ENCODE measurements at places on chromosomes 3 and 15.

DNA sequence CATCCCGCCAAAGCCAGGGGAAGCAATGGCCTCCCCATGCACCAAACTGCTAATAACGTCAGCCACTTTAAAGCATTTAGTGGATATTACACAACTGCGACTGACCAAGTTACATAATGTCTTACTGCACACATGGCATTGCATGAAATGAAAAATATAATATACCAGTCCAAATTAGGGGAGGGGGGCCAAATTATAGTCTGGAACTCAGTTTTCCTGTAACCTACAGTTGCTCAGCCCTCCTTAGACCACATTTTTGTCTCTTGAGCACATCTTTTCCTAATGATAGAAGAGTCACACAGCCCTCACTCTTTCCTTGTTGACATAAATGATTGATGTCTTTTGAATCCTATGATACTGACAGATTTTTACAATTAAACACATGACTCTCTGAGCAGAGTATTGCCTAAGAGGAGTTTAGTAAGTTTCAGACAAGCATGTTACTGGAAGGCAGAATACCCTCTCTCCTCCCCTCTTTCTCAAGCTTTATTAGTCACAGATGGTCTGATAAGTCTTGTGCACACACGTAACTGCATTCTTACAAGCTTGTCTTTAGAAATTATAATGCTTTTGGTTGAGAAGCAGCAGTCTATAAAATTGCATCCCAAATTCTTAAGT is 1.1 kb upstream of the PLD1 start:
- no peak for DNase-seq

- no peak for DNase-seq
These were observed 42.6 kb upstream of the SEMA6D start for GRCh38 chr15:47674586-47675232.

GRCh38 chr3:128343287-128344051 is 123.2 kb downstream of the DNAJB8 start:
- DNase-seq = no peak

DNA sequence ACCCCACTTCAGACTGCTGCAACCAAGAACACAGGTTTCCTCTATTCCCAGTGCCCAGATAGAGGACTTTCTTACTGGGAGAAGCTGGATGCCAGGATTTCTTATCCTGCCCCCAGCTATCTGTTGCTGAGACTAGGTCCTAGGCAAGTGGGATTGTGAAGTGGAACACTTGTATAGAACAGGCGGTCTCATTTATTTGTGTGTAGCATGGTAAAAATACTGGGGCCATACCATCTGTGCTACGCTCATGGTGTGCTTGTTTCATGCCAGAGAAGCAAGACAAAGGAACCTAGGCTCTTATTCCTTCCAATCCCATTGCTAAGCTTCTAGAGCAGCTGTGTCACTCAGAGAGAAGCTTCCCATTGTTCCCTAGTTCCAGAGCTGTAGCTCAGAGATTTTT is 191.5 kb upstream of the EPHA6 start:
- no peak for DNase-seq

DNA sequence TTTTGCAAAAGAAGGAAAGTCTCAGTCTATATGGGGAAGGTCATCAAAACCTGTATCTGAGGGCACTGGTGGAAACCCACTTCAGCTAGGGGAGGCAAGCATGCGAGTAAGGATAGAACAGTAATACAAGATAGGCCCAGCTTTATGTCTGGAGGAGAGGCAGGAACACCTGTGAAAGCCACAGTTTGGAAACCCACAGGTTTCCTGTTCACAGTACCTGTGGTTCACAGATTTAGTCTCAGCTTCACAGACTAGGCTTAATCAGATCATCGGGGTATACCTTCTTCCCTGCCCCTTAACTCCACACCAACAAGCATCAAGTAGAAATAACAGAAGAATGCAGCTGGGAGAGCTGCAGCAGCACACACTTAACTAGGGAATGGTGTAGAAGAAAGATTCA is 36.2 kb downstream of the C2CD4B start:
- DNase-seq = no peak

DNA sequence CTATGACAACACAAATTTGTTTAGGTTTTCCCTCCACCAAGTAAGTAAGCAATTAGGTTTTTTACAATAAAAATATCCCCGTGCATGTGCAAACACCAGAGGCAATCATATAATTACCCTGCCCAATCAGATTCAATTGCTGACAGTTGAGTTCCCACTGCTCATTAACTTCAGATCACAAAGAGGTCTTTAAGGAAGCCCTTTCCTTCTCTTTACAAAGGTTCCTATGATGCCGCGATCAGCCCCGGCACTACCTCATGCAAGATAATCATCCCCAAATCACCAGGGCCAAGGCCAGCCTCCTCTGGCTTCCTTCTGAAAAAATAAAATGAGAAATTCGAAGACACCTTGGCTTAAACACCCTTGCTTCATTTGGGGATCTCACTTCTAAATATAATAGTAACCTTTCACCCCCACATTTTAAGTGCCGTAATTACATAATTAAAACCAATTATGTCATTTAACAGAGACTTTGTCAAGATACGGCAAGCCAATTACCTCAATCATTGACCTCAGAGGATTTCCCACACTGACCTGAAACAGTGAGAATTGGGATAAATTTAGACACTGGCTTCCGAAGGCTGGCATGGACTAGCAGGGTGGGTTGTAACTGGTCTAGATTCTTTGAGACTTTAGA is 121.3 kb upstream of the WNT5A start:
- no peak for DNase-seq

- no peak for DNase-seq
These were observed 253.0 kb downstream of the ARRDC4 start for GRCh38 chr15:98213346-98213979.

DNA sequence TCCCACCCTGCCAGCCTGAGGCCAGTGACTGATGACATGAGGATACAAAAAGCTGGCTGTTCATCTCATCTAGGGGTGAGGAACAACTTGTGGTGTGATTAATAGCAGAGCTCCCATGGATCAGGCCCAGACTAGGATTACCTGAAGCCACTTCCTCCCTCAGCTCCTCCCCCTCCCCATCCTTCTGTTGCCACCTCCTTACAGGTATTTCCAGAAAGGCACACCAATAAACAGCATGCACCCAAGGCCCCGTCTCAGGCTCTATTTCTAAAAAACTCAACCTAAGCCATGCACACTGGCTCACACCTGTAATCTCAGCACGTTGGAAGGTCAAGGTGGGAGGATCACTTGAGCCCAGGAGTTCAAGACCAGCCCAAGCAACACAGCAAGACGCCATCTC is 54.1 kb downstream of the SRGAP3 start:
- DNase-seq = no peak

DNA sequence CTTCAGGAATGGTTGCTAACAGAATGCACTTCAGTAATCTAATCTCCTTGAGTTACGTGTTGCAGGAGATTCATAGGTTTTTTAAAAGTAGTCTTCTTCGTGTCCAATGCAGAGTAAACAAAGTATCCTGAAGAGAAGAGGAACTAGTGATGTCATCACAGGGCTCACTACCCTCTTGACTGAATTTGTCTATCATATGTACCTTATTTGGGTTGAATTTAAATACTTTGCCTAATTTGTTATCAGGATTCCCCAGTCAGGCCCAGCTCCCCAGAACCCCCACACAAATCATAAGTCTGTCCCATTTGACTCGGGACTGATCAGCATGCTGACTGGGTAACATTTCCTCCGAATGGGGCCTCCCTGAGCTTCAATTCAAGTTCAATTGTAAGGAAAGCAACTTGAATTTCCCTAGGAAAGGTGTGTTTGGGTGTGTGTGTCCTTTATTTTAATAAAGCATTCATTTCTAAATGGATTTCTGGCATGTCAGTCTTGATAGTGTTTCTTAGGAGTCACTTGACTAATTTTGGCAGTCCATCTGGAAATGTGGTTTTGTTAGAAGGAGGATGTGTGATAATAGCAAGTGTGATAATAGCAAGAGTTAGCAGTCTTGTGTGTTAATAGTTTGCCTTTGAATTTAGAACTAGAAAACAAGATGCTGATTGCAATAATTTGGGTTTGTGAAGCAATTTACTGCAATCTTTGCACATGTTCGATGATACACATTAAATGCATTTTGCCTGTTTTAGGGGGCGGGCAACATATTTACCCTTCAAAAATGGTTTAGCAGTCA is 21.9 kb downstream of the OXNAD1 start:
- no peak for DNase-seq

DNA sequence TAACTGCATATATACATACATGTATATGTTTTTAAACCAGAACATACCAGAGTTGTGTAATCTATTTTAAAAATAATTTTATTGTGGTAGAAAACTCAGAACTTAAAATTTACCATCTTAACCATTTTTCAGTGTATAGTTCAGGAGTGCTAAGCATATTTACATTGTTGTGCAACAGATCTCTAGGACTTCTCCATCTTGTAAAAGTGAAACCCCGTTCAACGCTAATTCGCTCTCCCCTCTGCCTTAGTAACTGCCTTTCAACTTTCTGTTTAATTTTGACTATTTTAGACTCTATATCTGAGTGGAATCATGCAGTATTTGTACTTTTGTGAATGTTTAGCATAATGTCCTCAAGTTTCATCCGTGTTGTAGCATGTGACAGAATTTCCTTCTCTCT is 51.8 kb upstream of the SSR3 start:
- DNase-seq = no peak

DNA sequence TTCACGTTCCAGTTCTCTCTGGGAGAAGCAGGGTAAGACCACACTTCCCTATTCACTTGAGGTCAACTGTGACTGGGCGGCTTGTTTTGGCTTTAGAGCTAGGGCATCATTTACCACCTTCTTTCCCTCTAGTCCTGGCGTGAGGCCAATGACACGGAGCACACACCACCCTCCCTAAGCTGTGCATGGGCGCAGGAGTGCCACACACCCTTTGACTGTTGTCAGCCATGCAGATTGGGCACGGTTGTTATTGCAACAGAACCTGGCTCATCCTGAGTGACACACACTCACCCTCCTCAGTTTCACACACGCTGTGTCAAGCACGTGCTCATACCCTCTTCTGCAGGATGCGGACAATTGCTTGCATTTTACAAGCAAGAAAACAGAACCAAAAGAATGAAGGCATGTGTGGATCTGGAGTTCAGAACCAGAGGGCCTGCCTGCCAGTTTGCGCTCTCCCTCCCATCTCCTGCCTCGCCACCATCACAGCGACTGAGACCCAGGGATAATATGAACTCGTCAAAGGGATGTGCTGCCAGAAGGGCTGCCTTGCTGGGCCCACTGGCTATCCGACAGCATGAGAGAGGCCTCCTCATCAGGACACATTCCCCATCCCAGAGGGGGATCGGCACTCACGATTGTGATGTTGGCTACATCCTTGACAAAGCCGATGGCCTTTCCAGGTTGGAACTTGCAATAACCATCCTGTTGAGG is 17.6 kb downstream of the CTSH start:
- DNase-seq = no peak
